ENCODE measurements at places on chromosomes 16 and 17. TPM values are rescaled to one million over a fixed set of nuclear protein-coding genes. Genes with fewer than 3 reads are reported as not detected.

The NEUROD2 gene
- total RNA-seq: not detected

The HNF1B gene
- not detected for total RNA-seq

The RBFOX1 gene
- not detected for total RNA-seq

The ZNRF1 gene
- total RNA-seq: 11.8 TPM

The KCNJ18 gene
- not detected for total RNA-seq

The SP2 gene
- total RNA-seq: 1.9 TPM

The RSPRY1 gene
- 44.7 TPM for total RNA-seq

The KRT9 gene
- not detected for total RNA-seq

The TP53TG3B gene
- not detected for total RNA-seq

The ZG16B gene
- total RNA-seq: 18.7 TPM

The CDH3 gene
- total RNA-seq: not detected

The HLF gene
- total RNA-seq: 0.17 TPM

The FAM20A gene
- total RNA-seq: 0.10 TPM

The PRSS33 gene
- not detected for total RNA-seq

The ZFHX3 gene
- 5.9 TPM for total RNA-seq
